ENCODE measurements at places on chromosomes 5 and 9. TPM values are rescaled to one million over a fixed set of nuclear protein-coding genes. Genes with fewer than 3 reads are reported as not detected.

GFRA3 gene
- total RNA-seq: not detected

ACSL6 gene
- total RNA-seq: under 0.01 TPM

NEK6 gene
- total RNA-seq: 34.9 TPM

CNTFR gene
- total RNA-seq: 0.86 TPM

PAXX gene
- 45.3 TPM for total RNA-seq

TUSC1 gene
- total RNA-seq: 6.9 TPM

CDC25C gene
- total RNA-seq: 24.3 TPM

LRRC19 gene
- not detected for total RNA-seq

ZNF782 gene
- 0.71 TPM for total RNA-seq

FOXD4L3 gene
- total RNA-seq: not detected
